ENCODE measurements at places on chromosomes 2 and 18.

DNA sequence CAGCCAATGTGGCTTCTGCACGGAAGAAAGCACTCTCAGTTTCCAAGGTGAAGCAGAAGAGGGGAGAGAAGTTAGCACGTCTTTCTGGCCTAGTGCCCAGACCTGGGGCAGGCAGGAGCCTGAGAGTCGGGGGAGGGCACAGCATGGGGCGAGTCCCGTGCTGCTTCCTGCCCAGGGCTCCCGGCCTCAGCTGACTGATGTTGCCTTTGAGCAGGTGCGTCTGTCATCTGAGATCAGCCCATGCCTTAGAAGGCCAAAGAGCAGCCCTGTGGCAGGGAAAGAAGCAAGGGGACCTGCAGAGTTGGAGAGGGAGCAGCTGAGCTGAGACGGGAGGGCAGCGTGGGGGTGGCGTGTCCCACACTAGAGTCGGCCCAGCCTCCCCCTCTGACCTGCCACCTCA is 3.3 kb downstream of the KCNIP3 start:
- no peak for DNase-seq

GRCh38 chr2:231672617-231673347 is 35.5 kb upstream of the PTMA start:
- peak; percentile 84 for DNase-seq

- no peak for DNase-seq
These were observed 411.0 kb downstream of the DCC start for GRCh38 chr18:52750995-52751394.

GRCh38 chr2:68536000-68536399 is 68.6 kb downstream of the APLF start:
- no peak for DNase-seq

GRCh38 chr2:206657087-206657486 is 14.8 kb downstream of the FAM237A start:
- no peak for DNase-seq

- no peak for DNase-seq
These were observed 26.6 kb downstream of the ZSWIM2 start for GRCh38 chr2:186822323-186822722.

DNA sequence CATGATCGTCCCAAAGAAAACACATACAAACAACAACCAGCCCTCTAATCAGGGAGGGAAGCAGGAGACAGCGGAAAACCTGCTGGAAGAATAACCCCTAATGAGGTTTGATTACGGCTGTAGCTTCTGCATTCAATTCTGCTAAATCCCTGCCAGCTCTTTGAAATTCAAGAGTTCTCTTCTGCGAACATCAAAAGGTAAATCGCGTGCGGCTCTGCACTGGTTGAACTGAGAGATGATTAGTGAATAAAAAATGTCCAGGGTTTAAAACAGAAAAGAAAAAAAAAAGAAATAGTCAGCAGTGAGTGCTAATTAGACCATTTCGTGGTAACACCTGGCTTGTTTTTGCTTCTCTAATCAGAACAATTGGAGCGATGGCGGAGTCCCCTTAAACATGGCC is 153.0 kb upstream of the CAPN13 start:
- DNase-seq: no peak

DNA sequence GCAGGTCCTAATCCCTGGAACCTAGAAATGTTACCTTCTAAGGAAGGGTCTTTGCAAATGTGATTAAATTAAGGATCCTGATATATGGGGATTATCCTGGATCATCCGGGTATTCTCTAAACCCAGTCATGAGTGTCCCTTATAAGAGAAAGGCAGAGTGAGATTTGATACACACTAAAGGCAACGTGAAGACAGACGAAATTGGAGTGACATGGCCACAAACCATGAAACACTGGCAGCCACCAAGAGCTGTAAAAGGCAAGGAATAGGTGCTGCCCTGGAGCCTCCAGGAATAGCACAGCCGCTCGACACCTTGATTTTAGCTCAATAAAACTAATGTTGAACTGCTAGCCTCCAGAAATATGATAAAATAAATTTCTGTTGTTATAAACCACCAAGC is 45.0 kb downstream of the TPGS2 start:
- DNase-seq: no peak

GRCh38 chr2:54394392-54394791 is 61.7 kb upstream of the SPTBN1 start:
- DNase-seq: no peak

DNA sequence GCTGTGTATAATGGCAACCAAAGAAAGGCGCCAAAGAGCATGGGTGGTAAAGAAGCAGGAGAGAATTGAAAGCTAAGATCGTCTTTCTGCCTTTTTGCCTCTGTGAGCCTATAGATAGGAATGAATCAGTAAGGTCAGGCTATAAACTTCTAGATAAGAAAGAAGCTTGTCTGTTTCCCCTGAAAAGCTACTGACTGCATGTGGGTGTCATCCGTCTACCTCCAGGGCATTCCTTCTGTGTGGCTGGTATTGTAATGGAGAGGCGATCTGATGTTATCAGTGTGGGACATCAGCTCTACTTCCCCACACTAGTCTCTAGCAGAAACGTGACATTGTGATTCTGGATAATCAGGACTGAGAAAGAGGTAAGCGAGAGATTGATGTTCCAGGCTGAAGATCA is 63.4 kb upstream of the PLA2R1 start:
- no peak for DNase-seq
